Smooth muscle cell of the coronary artery (primary cell): ENCODE measurements at places on chromosomes 4 and X. TPM values are rescaled to one million over a fixed set of nuclear protein-coding genes. Genes with fewer than 3 reads are reported as not detected.

The TMEM35A gene
- total RNA-seq = 8.0 and 13.2 TPM in 2 replicates

The SRP72 gene
- 77.6 and 95.9 TPM in 2 replicates for total RNA-seq

The PLS3 gene
- total RNA-seq = 295 and 511 TPM in 2 replicates

The SH3RF1 gene
- total RNA-seq = 8.7 and 19.5 TPM in 2 replicates

The CD40LG gene
- not detected in 2 replicates for total RNA-seq

The GIMD1 gene
- not detected in 2 replicates for total RNA-seq

The ARAP2 gene
- 0.23 and 1.3 TPM in 2 replicates for total RNA-seq

The TRIM60 gene
- total RNA-seq = not detected in 2 replicates

The MAGEA8 gene
- total RNA-seq = not detected in 2 replicates

The CPZ gene
- total RNA-seq = 0.98 and 33.7 TPM in 2 replicates

The SSX4 gene
- not detected in 2 replicates for total RNA-seq

The CXCL11 gene
- total RNA-seq = not detected in 2 replicates

The VCX3A gene
- total RNA-seq = not detected in 2 replicates

The DRD5 gene
- total RNA-seq = not detected in 2 replicates

The NAT8L gene
- total RNA-seq = under 0.01 and 0.12 TPM in 2 replicates

The FRMD7 gene
- total RNA-seq = under 0.01 TPM in 1 of 2 replicates, not detected in the other

The AFP gene
- 0.23 and 0.59 TPM in 2 replicates for total RNA-seq

The PNMA6A gene
- 0.68 and 2.2 TPM in 2 replicates for total RNA-seq

The SORBS2 gene
- total RNA-seq = 4.8 and 24.0 TPM in 2 replicates

The RAB40A gene
- total RNA-seq = 0.08 TPM in 1 of 2 replicates, not detected in the other
